ENCODE measurements at places on chromosomes 4 and X.

- no peak for DNase-seq
Observed at GRCh38 chr4:151665022-151665784, 95.6 kb downstream of the GATB start.

DNA sequence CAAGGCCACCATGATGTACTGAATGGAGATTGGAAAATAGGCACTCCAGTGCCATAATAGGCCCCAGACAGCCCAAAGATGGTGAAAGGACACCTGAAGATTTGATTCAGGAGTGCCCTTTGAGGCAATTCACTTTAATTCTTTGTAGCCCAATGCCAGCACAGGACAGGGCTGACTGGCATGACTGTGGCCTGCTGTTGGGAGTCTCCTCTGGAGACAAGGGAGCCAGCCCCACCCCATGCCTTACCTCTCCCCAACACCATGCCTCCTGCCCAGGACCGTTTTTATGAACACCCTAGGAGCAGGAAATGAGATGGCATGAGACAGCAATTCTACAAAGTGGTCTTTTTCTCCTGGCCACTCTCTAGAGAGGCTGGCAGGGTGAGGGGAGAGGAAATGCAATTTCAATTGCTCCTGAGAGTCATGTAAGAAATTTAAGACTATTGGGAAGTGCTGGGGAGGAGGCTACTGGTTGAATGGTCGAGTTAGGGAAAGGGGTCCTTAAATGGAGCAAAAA, 94.2 kb upstream of the MAMLD1 start:
- DNase-seq = no peak

DNA sequence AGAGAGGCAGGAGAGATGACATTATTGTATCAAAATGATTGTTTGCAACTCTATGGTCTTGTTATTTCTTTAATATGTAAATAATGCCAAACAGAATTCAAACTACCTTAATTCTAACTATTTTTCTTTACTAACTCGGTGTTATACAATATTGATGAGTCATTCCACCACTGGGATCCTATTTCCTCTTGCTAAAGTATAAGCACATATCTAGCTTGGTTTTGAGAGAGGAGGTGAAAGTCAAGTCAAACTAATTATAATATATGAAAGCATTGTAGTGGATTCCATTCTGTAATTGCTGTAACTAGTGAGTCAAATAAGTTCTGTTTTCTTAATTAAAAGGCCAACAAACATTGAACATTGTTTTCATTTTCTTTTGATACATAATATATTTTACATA, 837.6 kb downstream of the PDHA2 start:
- DNase-seq = no peak

- DNase-seq = no peak
Observed at GRCh38 chr4:17066236-17066635, 167.8 kb upstream of the LDB2 start.

DNA sequence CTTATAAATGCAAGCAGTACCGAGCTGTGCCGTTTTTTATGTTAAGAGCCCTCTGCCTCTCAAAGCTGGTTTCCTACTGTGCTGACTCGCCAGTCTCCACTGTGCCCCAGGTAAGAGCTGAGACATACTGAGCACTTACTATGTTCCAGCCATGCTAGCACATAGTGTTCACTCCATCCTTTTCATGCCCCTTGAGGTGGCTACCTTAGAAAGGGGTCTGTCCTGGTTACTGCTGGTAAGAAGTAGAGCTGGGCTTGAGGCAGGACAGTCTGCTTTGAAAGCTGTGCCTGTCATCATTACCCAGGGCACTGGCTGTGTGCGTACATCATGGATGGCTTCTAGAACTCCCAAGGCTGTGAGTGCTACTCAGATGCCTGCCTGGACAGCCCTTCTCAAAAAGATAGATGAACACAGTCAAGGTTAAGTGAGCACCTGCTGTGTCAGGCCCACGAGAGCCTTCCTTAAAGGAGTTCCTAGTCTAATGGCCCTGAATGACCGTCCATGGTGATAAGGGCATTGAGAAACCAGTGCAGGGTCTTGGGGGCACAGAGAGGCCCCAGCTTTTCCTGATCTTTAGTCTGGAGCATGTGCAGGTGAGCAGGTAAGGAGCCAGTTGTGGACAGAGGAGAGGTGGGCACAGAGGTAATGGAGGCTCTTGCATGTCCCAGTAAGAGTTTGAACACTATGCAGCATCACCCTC, 1.6 kb downstream of the STK32B start:
- no peak for DNase-seq

- DNase-seq = no peak
Observed at GRCh38 chr4:3655485-3655884, 110.7 kb upstream of the ADRA2C start.

GRCh38 chr4:2785613-2786012, 7.3 kb upstream of the SH3BP2 start:
- no peak for DNase-seq

GRCh38 chrX:15245896-15246295, 24.0 kb downstream of the ASB9 start:
- no peak for DNase-seq

- DNase-seq = no peak
Observed at GRCh38 chr4:3307891-3308575, 15.2 kb downstream of the RGS12 start.

DNA sequence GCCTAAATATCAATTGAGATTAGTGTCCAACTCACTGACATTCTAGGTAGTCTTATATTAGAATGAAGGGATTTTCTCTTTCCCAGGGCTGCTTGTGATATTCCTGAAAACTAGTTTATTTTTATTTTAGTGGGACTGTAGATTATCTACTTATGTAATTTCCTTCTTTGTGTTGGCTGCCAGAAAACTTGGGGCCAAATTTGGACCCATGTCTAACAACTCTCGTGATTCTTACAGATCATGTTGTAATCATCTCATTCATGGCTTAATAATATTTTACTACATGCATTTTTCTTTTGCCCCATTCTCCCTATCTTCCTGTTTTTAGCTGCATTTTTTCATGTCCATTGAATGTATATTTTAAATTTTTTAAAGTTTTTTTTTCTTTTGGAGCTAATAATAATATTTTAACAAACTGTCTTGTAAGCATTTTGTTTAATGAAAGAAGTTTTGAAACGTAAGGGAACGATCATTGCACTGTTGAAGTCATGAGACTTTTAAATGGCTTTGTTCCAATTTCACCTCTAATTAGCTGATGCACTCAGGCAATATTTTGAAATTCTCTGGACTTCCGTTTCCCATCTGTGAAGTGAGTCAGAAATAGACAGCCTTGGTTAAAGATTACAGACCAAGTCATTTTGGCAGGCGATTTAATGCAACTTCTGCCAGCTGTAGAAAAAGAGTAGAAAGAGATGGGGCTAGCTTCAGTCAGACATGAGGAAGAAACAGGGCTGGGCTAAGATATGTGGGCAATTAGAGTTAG, 14.3 kb upstream of the TDO2 start:
- no peak for DNase-seq

- no peak for DNase-seq
Observed at GRCh38 chrX:143139681-143140080, 114.0 kb downstream of the SPANXN4 start.

DNA sequence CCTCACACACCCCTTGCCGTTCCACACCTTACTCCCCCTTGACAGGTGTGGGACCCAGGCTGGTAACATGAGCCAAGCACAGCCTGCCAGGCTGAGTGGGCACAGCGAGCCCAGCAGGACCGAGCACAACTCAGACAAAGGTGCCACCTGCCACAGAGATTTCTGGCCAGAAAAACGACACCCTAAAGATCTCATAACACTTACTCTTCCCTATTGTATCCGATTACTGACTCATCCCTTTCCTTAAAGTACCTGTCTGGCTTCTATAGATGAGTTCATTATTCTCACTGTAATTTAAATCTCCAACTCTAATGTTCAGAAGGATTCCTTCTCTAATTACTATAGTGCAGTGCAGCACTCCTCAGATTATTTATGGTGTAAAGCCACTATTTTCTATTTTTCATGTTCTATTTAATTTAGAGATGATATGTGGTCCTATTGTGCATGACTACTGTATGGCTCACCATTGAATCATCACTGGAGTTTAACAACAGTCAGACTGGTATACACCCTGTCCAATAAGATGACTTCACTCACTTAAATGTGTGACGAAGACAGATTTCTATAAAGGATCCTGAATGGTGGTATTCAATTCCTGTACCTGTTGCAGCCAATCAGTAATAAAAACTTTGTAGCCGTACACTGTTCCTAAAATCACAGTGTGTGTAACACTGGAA, 7.6 kb upstream of the SYTL5 start:
- DNase-seq = no peak

GRCh38 chr4:184751585-184751956, 17.7 kb upstream of the CENPU start:
- no peak for DNase-seq

DNA sequence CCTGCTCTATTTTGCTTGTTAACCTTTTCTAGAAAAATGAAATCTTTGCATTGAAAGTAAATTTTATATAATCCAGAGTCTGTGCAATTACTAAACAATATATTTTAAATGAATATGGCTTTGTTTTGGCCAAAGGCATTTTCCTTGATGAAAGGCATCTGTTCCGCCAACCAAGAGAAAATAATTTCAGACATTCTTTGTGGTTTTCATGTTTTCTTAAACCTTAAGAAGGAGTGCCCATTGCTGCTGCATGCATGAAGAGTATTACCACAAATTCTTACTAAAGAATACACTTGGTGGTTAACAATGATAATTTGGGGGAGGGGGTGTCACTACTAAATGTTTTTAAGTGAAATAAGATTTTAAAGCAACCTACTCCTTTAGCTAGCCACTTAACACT, 2.7 kb upstream of the PDGFC start:
- no peak for DNase-seq

DNA sequence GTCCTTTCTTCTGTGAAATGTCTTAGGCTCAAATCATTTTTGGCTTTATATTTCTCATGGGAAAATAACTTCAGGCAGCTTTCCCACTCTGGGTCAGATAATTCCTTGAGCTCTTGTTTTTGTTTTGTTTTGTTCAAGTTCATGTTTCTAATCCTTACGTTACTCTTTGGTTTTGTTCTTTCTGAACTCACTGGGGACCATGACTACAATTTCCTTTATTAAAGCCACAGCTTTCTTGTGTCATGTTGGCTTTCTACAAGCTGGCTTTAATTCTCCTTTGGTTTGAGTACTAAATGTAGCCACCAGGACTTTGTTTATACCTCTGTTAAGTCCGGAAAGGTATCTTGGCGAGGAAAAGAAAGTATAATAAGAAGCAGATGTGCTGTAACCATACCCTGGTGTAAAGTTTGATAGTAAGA, 30.8 kb upstream of the ANXA3 start:
- no peak for DNase-seq
